ENCODE measurements at places on chromosomes 1 and 21.

DNA sequence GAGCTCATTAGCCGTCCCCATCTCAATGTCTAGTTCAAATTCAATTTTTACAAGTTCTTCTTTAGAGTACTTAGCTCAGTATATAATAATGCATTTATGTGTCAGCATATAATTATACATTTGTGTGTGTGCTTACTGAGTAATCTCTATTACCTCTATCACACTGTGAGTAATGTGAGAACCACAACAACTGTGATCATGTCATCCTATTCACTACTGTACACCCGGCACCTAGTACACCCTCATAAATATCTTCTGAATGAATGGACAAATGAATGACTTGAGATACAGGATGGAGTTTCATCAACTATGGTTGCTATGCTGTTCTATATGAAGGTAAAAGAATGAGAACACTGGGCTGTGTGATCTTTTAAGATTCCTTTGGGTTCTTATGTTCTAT lies 124.0 kb downstream of the GPATCH2 start:
- DNase-seq, result no peak

GRCh38 chr1:229148743-229149142 lies 122.2 kb upstream of the RAB4A start:
- no peak for DNase-seq

GRCh38 chr1:70807088-70807664 lies 240.4 kb downstream of the PTGER3 start:
- no peak for DNase-seq

- no peak for DNase-seq
Observed at GRCh38 chr1:20343149-20343937, 52.7 kb downstream of the VWA5B1 start.
